ENCODE measurements at places on chromosomes 6 and 20.

DNA sequence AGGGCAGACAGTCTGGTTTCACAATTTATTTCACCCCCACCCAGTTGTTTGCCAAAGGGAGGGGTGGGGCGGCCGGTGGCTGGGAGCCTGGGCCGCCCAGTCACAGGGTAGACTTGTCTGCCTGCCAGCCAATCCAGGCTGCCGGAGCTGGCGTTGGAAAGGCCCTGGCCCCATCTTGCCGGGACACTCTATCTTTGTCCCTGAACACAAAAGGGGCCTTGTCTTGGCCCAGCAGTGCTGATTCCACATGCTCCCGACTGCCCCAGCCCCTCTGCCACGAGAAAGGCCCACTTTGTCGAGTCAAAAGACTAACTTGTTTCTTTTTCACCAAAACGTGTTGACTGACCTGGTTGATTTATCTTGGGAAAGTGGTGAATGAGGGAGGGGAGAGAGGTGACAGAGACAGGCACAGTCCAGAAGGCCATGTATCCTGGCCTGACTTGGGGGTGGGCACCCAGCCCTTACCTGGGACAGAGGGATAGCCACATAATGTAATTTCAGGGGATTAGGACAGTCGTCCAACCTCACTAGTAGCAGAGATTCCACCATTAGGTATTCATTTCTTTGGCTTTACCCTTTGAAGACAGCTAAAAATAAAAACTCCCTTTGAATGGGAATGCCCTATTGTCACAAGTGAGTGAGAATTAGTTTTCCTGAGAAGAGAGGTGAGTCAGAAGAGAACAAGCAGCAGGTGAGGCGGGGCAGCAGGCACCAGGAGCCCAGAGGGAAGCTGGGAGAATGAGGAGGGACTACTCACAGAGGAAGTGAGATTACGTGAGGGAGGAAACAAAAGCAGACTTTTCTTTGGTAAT lies 67.0 kb upstream of the SIRPA start:
- peak; percentile 99 for DNase-seq

GRCh38 chr20:51318058-51318949 lies 224.2 kb downstream of the NFATC2 start:
- peak; percentile 47 for DNase-seq

DNA sequence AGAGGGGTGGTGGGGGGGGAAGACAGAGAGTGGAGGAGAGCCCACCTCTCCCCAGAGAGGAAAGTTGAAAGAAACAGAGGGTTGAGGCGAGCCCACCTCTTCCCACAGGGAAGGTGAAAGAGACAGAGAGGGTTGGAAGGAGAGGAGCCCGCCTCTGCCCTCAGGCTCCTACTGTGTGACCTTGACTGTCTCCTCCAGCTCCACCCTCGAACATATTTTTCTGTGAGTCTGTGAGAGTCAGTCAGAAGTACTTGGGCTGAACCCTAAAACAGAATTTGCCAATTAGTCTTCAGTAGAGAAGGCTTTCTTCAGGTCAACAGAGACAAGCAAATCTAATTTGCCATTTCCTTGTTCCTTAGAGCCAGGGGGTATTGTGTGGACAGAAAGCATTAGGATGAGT lies 153.7 kb upstream of the SNX9 start:
- no peak for DNase-seq

- DNase-seq, result no peak
Measured at GRCh38 chr6:20126102-20126752, 86.0 kb downstream of the MBOAT1 start.

DNA sequence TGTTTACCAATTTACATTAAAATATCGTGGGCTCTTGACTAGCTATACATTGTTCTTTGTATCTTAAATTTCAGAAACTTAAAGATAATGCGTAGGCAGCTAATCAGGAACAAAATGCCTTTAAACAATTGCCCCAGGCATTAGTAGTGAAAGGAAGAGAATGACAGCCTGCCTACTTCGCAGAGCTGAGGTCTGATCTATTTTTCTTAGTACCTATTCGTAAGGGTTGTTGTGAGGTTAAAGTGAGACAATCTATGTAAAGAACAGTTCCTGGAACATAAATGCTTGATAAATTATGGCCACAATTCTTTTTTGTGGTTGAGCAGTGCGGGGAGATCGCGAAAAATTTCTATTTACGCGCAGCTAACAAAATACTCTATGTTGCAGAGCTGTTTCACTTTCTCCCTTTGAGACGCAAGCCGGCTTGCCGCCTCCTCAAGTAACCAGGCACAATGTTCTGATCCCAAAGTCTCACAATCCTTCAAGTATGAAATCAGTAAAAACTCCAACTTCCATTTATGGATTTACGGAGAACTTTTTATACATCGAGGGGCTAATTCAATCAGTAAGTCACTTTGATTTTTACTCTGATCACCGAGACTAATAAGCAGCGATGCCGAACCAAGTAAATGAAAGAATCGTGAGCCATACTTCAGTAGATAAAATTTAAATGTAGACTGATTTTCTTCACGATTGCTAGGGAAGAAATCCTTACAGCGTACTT lies 878 bp upstream of the PNRC1 start:
- no peak for DNase-seq

DNA sequence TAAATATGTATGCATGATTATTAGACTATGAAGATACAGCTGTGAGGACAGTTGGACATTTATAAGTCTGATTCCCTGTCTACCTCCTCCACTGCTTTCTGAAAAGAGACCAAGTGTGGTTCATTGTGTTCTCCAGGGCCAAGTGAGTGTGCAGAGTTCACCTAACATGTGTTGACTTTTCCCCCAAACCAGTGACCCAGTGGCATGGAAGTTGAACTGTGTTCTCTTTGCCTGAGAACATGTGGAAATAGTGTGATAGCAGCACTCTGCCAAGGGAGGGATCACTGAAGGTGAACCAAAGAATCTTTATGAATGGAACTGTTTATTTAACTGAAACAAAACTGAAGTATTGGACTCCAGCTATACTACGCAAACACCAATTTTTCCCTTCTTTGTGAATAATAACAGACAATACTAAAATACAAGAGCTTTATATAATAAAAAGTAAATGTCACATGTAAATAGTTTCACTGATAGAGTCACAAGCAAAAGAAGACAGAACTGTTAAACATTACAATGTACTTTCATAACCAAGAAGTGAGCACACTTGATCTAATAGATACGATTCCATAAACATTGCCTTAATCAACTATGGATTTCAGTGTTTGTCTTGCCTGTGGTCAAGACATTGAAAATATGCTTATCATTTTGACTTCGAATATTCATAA lies 200.3 kb upstream of the FUT9 start:
- peak; percentile 99 for DNase-seq

GRCh38 chr20:56974499-56975250 lies 291.8 kb downstream of the BMP7 start:
- DNase-seq, result peak; percentile 48

DNA sequence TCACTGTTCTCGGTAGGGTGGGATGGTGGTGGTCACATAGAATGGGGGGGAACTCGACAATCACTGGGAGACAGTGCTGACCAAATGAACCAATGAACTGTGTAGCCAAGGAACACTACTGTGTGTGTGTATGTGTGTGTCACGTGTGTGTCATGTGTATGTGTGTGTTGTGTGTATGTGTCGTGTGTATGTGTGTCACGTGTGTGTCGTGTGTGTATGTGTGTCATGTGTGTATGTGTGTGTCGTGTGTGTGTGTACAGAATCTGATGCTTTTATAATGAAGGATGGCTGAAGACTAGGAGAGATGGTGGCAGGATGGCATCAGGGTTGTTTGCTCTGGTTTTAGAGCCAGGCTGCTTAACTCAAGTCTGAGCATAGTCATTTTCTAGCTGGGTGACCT lies 99.1 kb upstream of the DUSP22 start:
- DNase-seq, result no peak
